Keratinocyte (primary cell): ENCODE measurements at places on chromosomes 5 and 9.
A peak's percentile ranks its signal among the peaks of the same experiment; 100 is the strongest.

DNA sequence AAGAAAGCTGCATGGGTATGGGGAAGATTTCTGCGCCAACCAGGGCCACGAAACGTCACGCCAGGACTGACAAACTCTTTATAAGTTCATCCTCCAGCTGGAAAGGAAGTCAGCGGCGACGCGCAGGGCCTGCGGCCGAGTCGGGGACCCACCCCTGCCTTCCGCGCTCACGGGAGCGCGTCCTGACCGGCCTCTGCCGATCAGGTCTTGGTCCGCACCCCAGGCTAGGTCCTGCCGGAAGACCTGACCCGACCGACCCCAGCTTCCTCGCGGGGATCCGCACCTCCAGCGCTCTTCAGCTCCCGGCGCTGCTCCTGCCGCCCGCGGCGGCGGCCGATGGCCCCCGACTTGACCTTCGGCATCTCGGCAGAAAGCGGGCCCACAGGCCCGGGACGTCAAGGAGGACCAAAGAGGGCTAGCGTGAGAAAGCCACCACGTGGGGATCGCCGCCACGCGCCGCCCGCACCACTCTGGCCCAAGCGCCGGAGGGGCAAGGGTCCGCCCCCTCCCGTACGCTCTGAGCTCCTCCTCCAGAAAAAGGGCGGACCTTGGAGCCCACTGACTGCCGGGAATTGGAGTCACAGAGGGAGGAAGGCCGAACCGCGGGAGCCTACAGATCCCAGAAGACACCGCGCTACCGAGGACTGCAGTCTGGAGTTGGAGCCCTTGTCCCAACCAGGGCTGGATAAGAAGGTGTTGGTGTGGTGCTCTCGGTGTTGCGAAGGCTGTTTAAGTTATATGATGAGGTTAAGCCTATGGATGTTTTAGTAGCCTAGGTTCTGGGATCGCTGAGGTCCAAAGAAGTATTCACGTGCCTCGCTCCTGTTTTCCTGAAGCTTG, at the start of gene DIMT1:
Gene DIMT1 (minus strand): TSS at position 495 of the 840 bp plus-strand sequence. CDS start 133 bp downstream, at position 362.
- DNase-seq: peak; percentile 74

GRCh38 chr5:57491369-57491965, 8.9 kb upstream of the ACTBL2 start:
- DNase-seq: no peak

- DNase-seq: no peak
Measured at GRCh38 chr5:96633820-96634219, 28.4 kb upstream of the CAST start.

DNA sequence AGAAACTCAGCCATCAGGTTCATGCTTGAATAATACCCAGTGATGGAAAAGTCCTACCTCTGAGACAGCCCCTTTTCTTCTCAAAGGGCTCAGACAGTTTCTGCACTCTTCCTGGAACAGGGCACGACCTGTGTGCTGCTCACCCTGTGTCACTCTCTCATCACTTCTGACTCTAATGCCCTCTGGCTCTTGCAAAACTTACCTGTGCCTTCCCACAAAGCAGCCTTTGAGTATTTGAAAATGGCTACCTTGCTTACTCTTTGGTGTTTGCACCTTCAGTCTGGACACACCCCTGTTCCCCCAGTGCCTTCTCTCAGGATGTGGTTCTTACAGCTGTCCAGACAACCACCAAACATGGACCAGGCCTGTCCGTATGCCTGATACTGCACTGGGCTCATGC, 171.4 kb downstream of the GRIA1 start:
- DNase-seq: peak; percentile 32

- DNase-seq: no peak
Measured at GRCh38 chr5:10808347-10809226, 47.6 kb upstream of the DAP start.

GRCh38 chr5:57315941-57316340, 142.1 kb downstream of the GPBP1 start:
- no peak for DNase-seq

DNA sequence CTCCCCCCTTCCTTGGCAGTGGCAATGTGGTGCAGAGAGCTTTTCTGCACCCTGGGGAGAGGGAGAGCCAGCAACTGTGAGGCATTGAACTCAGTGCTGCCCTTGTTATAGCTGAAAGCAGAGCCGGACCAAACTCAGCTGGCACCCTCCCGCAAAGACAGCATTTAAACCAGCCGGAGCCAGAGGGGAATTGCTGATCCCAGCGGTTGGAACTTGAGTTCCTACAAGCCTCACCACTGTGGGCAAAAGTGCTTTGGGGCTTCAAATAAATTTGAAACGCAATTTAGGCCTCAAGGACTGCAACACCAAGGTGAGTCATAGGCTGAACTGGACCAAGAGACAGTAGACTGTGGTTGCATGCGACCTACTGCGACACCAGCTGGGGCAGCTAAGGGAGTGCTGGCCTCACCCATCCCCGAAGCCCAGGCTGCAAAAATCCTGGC, 207.6 kb upstream of the CDKN2B start:
- no peak for DNase-seq

GRCh38 chr9:102497709-102498108, 497.4 kb upstream of the CYLC2 start:
- DNase-seq: no peak

GRCh38 chr5:108101130-108101529, 280.8 kb downstream of the FBXL17 start:
- DNase-seq: no peak

DNA sequence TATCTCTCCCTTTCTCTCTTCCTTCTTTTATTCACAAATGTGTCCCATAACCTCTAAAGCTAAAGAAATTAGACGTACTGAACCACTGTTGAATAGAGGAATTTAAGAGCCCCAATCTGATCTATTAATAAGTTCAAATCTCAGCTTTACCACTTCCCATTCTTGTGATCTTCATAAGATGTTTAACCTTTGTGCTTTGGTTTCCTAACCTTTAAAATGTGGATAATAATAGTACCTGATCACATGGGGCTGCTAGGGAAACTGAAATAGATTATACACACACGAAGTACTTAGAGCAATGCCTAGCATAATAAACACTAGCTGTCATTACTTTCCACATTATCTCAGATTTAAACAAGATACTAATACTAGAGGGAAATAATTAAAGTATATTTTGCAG, 324.3 kb upstream of the SEMA6A start:
- no peak for DNase-seq

GRCh38 chr5:54257366-54258118, 52.8 kb downstream of the ARL15 start:
- peak; percentile 23 for DNase-seq
